Right lobe of liver (tissue), 6 donors: ENCODE measurements at places on chromosomes 16 and 17. TPM values are rescaled to one million over a fixed set of nuclear protein-coding genes. Genes with fewer than 3 reads are reported as not detected.

- H3K27me3 ChIP-seq: no peaks in the 10 kb centered on the region
- H3K36me3 ChIP-seq: no peaks in the 10 kb centered on the region
- H3K4me3 ChIP-seq: no peak overlapping the region
- DNase-seq: no peak
- H3K27ac ChIP-seq: no peak overlapping the region
These were observed 30.7 kb downstream of the CFAP20 start for GRCh38 chr16:58098207-58099096.

DNA sequence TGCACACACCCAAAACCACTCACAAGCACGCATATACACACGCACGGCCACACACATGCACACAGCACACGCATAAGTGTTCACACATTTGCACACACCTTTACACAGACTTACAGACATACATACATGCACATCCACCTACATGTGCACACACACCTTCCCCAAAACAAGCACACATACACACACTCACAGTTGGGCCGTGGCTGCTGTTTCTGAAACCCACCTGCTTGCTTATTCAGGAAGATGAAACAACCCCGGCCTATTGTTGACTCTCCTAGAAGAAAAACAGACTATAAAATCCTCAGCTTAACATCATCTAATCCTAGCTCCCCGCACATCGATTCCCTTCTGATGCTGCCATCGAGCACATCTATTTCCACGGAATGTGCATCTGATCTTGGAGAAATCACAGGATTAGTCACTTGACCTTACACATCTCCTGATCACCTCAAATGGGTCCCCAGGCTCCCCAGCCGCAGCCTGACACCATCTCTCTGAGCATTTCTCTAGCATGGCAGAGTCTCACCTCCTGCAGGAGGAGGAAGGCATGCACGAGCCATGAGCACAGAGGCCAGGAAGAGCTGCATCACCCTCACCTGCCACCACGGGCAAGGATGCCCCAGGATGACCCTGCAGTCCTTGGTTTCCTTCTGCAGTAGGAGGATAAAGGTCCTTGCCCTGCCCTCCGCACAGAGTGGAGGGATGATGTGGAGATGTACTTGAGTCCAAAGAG, 105.8 kb upstream of the CDH5 start:
- no peak overlapping the region for H3K27ac ChIP-seq
- H3K36me3 ChIP-seq: no peaks in the 10 kb centered on the region

DNA sequence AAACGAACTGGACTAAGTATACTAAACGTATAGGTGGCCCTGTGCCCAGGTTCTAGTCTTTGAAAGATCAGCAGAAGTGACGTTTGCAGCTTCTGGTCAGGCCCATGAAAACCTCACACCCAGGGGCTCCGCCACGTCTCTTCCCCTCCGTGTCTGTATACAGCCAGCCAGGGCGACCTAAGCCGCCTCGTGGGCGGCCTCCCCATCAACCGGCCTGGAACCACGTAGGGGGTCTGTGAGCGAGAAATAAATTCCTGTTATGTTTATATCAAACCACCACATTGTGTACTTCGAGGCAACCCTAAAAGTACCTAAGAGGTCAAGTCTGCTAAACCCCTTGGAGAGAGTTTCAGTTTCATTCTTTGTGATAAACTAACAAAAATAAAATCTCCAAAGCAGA, 6.8 kb downstream of the TK1 start:
- no peaks in the 10 kb centered on the region for H3K36me3 ChIP-seq
- peak overlapping the region; percentile 35 for H3K27ac ChIP-seq
- H3K27me3 ChIP-seq: no peaks in the 10 kb centered on the region
- H3K4me3 ChIP-seq: no peak overlapping the region
- DNase-seq: no peak
- H3K4me1 ChIP-seq: peaks cover 5% of the 10 kb centered on the region

GRCh38 chr17:29349409-29349808, 40.8 kb upstream of the TAOK1 start:
- H3K27me3 ChIP-seq: no peaks in the 10 kb centered on the region
- no peak overlapping the region for H3K4me3 ChIP-seq
- H3K36me3 ChIP-seq: no peaks in the 10 kb centered on the region

- H3K4me3 ChIP-seq: no peak overlapping the region
- no peaks in the 10 kb centered on the region for H3K36me3 ChIP-seq
- no peak for DNase-seq
- no peaks in the 10 kb centered on the region for H3K27me3 ChIP-seq
- no peak overlapping the region for H3K27ac ChIP-seq
These were observed 115.9 kb upstream of the CDH13 start for GRCh38 chr16:82510789-82511305.

GRCh38 chr16:67086822-67087221, 22.9 kb upstream of the PHAF1 start:
- no peaks in the 10 kb centered on the region for H3K27me3 ChIP-seq
- H3K36me3 ChIP-seq: no peaks in the 10 kb centered on the region
- DNase-seq: no peak
- H3K27ac ChIP-seq: no peak overlapping the region
- no peaks in the 10 kb centered on the region for H3K4me1 ChIP-seq

- H3K27ac ChIP-seq: no peak overlapping the region
- H3K27me3 ChIP-seq: no peaks in the 10 kb centered on the region
- peaks cover 7% of the 10 kb centered on the region for H3K4me1 ChIP-seq
These were observed 10.1 kb upstream of the SLC25A39 start for GRCh38 chr17:44334727-44335126.

GRCh38 chr16:51967646-51968045, 579.3 kb downstream of the TOX3 start:
- DNase-seq: no peak
- no peaks in the 10 kb centered on the region for H3K36me3 ChIP-seq
- no peak overlapping the region for H3K4me3 ChIP-seq
- no peaks in the 10 kb centered on the region for H3K27me3 ChIP-seq
- H3K27ac ChIP-seq: no peak overlapping the region

- H3K36me3 ChIP-seq: no peaks in the 10 kb centered on the region
- no peak overlapping the region for H3K27ac ChIP-seq
- H3K4me3 ChIP-seq: no peak overlapping the region
- no peaks in the 10 kb centered on the region for H3K27me3 ChIP-seq
These were observed 29.3 kb downstream of the GOSR1 start for GRCh38 chr17:30506481-30506880.

DNA sequence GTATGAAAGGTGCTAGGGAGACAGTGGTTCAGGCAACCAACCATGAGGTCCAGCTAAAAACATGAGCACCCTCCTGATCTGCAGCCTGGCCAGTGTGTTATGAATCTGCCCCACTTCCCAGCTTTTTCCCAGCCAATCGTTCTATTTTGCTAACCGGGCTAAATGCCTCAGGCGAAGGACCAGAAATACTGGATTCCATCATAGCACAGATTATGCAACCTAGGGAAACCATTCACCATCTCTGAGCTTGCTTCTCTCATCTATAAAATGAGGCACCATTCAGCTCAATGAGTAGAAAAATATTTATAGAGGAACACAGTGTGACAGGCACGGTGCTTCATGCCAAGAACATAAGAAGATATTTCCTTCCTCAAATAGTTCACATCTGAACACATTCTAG, 45.2 kb upstream of the NUDT7 start:
- DNase-seq: no peak
- no peak overlapping the region for H3K4me3 ChIP-seq
- no peak overlapping the region for H3K27ac ChIP-seq
- no peaks in the 10 kb centered on the region for H3K4me1 ChIP-seq

GRCh38 chr16:693766-694165, 3.6 kb upstream of the WDR24 start:
- H3K27me3 ChIP-seq: peaks cover 10% of the 10 kb centered on the region
- no peak overlapping the region for H3K27ac ChIP-seq
- no peaks in the 10 kb centered on the region for H3K4me1 ChIP-seq
- H3K4me3 ChIP-seq: no peak overlapping the region

DNA sequence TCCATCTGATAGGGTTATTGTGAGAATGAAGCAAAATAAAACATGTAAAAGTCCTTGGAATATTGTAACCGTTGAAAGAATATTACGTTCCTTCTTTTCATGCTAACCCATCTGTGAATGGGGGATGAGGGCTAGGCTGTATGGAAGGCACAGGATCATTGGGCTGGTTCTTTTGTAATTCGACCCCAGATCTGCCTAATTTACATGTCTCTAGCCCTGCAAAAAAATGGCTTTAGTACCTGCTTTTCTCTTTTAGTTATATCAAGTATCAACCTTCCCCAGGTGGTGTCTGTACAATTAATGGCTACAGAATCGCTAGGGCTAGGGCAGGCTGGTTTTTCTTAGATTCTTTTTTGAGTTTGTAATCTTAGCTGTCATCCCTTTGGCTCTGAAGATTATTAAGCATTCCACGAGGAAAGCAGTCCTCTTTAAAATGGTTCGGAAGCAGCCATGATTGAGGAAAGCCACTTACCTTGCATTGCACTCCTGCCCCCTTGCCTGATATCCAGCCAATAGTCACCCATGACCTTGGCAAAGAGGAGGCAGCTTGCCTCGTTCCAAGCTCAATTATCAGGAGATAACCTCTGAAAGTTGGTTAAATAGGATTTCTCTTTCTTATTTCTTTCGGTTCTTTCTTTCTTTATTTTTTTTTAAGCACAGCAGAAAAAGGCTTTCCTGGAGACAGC, 153.9 kb upstream of the ZKSCAN2 start:
- H3K36me3 ChIP-seq: no peaks in the 10 kb centered on the region

DNA sequence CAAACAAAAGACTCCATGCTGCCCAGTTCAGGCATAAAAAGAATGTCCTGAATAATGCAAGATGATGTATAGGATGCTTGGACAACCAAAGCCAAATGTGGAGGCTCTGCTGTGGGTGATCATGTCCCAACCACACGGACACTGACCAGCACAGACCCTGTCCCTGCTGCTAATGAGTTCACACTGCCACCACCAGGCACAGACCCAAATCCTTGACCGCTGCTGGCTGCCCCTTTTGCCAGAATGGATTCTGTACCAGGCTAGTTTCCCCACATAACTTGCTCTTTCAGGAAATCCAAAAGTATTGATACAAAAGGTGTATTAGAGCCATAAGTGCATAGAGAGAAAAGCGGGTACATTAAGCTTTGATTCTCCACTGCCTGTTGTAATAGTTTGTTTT, 60.9 kb downstream of the XYLT1 start:
- no peak for DNase-seq
- H3K4me3 ChIP-seq: no peak overlapping the region
- H3K36me3 ChIP-seq: no peaks in the 10 kb centered on the region

- peak; percentile 68 for DNase-seq
- no peaks in the 10 kb centered on the region for H3K4me1 ChIP-seq
- peak overlapping the region; percentile 89 for H3K27ac ChIP-seq
- no peak overlapping the region for H3K4me3 ChIP-seq
- peaks cover 85% of the 10 kb centered on the region for H3K36me3 ChIP-seq
- no peaks in the 10 kb centered on the region for H3K27me3 ChIP-seq
These were observed 38.0 kb downstream of the SF3B3 start for GRCh38 chr16:70561623-70562022.

GRCh38 chr17:27218719-27219488, 75.0 kb upstream of the WSB1 start:
- no peak overlapping the region for H3K27ac ChIP-seq
- no peaks in the 10 kb centered on the region for H3K4me1 ChIP-seq
- no peaks in the 10 kb centered on the region for H3K36me3 ChIP-seq
- no peak overlapping the region for H3K4me3 ChIP-seq

The SLFN12L gene
- 2.6 TPM for total RNA-seq

The PRSS27 gene
- not detected for total RNA-seq

The RPS15A gene
- 416 TPM for total RNA-seq

The TANGO6 gene
- 10.9 TPM for total RNA-seq

The ANKS3 gene
- 9.7 TPM for total RNA-seq

The ENPP7 gene
- total RNA-seq: 14.3 TPM

The KRT28 gene
- total RNA-seq: not detected

The STX1B gene
- 4.5 TPM for total RNA-seq
